Bronchial epithelial cell (primary cell): ENCODE measurements at places on chromosomes 6 and 20. TPM values are rescaled to one million over a fixed set of nuclear protein-coding genes. Genes with fewer than 3 reads are reported as not detected.

GRCh38 chr6:53048431-53049195 lies 16.6 kb upstream of the FBXO9 start:
- DNase-seq = peak; percentile 83

DNA sequence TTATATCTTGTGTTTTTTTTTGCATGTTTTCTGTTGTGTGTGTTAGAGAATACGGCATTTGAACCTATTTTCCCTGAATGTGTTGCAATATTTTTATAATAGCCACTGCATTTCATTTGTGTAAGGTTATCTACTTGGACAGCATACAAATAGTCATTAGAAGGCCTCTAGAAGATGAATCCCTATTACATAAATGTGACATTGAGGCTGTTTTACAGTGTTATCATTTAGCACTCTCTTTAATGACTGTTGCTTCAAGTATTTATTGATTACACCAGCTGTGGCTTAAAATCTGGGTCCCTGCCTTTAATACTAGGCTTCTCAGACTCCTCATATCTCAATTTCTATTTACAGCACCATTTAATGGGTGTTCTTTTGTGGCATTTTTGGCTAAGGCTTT lies 465.8 kb downstream of the FRK start:
- DNase-seq = no peak

DNA sequence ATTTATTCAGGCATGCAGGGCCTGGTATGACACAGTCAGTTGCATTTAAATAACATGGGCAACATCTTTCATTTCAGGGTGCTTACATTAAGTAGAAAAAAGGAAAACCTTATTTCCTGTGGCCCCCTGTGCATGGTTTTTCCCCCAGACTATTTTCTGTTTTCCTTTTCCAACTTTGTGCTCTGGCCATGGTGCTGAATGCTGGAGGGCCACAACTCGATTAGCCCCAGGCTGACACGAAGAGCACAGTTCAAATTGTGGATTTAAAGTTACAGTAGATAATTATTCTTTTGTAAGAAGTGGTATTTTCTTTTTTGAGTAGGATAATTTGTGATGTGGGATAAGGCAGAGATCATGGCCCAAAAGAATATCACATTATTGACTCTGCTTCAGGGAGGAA lies 332.0 kb downstream of the HAO1 start:
- DNase-seq = no peak

DNA sequence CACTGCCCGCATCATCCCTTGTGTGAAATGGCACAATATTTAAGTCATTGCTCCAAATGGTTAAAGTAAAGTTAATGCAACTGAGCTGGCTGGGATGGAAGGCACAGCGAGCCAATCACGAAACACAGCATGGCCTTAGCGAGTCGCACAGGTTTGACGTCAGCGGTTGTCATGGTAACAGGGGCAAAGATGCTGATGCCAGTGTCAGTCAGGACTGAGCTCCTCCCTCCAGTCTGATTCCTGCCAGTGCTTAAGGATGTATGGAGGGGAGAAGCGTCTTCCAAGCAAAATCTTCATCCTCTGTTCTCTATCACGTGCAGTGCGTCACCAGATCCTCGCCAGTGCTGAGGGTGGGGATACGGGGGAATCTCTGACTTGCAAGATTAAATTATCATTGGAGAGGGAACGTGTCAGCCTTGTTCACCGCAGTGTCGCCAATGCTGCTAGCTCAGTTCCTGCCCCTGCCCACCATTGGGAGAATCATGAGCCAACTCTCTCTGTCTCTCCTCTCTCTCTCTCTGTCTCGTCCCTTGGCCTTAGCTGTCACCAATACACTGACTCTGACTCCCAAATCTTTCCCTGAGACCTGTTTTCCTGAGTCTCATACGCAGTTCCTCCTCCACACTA lies 24.5 kb downstream of the TSPYL4 start:
- peak; percentile 35 for DNase-seq

DNA sequence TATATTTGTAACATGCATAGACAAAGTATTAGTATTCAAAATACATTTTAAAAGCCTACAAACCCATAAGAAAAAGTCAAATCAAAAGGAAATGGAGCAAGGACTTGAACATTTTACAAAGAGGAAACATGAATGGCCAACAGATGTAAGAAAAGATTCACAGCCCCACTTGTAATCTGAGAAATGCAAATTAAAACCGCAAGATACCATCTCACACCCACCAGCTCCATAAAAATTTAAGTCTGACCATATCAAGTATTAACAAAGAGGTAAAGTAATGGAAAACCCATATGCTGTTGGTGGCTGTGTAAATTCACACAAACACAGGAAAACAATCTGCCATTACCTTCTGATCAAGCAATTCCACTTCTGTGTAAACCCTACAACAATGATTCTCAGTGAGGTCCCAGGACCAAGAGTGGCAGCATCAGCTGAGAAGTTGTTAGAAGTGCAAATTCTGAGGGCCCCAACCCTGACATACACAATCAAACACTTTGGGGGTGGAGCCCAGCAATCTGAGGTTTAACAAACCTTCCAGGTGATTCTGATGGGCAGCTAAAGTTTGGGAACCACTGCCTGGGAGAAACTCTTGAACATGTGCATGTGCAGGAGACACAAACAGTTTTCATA lies 30.9 kb downstream of the BCL2L1 start:
- no peak for DNase-seq

DNA sequence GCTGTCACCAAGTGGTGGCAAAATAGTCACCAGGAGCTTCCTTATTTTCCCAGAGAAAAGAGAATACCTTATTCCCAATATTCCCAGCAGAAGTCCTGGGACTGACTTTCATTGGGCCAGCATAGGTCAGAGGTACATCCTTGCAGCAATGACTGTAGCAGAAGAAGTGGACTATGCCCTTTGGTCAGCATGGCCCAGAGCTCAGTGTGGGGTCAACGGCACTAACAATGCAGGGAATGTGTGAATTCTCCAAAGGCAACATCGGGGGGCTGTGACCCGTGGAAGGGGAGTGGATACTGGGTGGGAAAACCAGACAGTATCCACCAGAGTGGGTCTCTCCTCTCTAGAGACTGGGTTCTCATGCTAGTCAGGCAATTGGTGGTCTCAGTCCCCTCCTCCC lies 15.6 kb upstream of the LBP start:
- DNase-seq = no peak

DNA sequence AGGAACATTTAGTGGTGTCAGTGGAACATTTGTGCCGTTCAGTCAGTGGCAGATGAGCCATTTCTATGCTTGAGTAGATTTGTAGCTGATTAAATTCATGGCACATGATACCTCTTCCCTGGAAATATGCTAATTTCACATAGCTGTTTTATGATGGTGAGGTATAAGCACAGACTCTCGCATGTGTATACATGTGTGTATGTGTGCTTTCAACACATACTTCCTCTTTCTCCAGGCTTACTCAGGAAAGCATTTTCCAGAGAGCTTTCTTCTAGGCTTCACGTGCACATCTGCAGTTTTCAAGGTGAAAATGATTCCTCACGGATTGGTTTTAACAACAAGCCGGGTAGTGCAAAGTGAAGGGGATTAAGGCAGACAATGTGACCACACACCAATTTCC lies 396.5 kb downstream of the HDGFL1 start:
- DNase-seq = peak; percentile 20

- no peak for DNase-seq
Observed at GRCh38 chr20:52684905-52685304, 287.3 kb upstream of the TSHZ2 start.

GRCh38 chr6:80522576-80522975 lies 416.1 kb downstream of the BCKDHB start:
- no peak for DNase-seq

DNA sequence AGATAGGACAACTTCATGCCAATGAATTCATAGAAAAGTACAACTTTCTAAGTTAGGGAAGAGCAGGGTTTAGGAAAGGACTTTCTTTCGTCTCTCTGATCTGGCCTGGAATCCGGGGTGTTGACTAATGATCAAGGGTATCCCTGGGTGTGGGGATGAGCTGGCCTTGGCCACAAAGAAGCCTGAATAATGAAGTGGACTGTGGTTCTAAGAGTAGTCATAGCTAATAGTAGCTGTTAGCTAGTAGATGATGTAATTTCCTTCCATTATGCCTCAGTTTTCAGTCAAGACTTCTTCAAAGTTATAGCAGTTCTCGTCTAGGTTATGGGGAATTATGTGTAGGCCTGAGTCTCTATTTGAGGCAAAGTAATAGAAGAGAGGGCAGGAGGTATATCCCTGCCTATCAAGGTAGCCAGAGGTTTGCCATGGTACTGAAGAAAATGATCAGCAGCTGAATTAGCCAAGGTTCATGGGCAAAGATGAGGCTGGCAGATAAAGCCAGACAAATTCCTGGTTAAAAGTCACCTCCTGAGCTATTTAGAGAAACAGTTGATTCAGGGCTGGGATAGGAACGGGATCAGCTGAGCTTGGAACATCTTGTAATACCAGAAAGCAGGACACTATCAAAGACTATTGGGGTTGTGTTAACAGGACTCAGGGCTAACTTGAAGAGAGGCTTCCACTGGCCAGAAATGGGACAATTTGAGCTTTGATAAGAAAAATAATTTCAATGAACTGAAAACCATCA lies 18.7 kb upstream of the TRPC4AP start:
- DNase-seq = peak; percentile 94

DNA sequence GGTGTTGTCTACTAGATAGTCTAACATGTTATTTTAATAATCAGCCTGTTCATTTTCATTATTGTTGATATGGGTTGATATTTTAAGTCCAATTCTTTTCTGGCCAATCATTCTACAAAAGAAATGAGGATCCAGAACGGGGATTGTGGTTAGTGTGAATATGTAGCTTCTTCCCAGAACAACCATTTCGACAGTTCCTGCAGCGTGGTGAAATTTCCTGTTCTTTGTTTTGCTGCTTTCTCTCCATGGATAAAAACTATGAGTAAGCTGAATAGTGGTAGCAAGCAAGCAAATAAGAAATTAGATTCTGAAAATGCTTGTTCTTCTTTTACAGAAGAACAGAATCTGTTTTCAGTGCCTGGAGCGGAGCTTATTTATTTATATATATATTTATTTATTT lies 65.5 kb upstream of the F13A1 start:
- DNase-seq = peak; percentile 78

DNA sequence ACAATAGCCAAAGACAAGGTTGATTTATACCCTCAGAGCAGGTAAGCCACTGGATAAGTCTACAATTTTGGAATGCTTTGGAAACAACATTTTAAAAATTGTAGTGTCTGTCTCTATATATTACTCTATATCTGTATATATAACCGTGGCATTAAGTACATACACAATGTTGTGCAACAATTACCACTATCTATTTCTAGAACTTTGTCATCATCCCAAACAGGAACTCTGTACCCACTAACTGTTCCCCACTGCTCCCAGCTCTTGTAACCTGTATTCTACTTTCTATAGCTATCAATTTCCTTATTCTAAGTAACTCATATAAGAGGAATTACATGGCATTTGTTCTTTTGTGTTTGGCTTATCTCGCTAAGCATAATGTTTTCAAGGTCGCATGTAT lies 78.2 kb upstream of the ASCC3 start:
- DNase-seq = no peak

DNA sequence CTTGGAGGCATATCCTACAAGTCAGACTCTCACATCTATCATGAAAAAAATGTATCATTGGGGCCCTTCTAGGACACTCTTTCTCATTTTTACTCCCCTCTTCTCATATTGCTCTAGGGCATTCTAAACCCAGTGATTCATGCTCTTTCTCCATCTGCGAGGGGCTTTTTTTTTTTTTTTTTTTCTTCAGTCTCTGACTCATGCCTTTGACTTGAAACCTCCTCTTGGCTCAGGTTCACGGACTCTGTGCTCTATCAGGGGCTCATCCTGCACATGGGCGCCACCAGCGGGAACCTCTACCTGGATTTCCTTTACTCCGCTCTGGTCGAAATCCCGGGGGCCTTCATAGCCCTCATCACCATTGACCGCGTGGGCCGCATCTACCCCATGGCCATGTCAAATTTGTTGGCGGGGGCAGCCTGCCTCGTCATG lies 17.8 kb downstream of the SLC22A1 start:
- DNase-seq = peak; percentile 84

DNA sequence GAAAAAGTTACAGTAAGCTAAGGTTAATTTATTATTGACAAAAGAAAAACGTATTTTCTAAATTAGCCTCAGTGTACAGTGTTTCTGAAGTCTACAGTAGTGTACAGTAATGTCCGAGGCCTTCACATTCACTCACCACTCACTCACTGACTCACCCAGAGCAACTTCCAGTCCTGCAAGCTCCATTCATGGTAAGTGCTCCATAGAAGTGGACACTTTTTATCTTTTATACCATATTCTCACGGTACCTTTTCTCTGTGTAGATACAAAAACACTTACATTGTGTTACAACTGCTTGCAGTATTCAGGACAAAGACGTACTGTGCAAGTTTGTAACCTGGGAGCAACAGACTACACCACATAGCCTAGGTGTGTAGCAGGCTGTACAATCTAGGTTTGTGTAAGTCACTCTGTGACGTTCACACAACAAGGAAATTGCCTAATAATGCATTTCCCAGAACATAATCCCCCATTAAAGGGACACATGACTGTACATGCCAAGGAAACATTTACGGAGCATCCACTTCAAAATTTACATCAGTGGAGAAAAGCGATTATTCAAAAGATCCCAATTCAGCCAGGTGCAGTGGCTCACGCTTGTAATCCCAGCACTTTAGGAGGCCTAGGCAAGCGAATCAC lies 133.4 kb downstream of the BANF2 start:
- DNase-seq = peak; percentile 84

DNA sequence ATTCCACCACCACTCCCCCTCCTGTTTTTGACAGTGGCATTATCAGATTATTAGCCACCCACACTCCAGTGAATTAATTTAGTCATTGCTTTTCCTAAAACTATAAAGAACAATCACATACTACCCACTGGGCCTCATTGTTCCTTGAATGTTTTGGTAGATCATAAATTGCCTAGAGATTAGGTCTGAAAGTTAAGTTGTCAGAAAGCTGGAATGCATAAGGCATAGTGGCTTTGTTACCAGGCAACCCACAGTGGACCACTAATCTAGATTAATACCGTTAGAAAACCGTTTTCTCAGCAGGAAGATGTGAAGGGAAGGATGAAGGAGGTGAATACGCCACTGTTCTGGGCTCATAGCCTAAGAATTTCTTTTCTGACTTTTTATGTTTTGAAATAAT lies 75.6 kb downstream of the SAMD3 start:
- no peak for DNase-seq

- DNase-seq = no peak
Observed at GRCh38 chr6:94350833-94351232, 931.5 kb upstream of the EPHA7 start.

Gene ZC2HC1B
- not detected in 2 replicates for total RNA-seq

Gene TAAR9
- not detected in 2 replicates for total RNA-seq

Gene INSM1
- not detected in 2 replicates for total RNA-seq
